ENCODE measurements at places on chromosomes 13 and 19.

GRCh38 chr13:72760189-72760588, 21.5 kb downstream of the DIS3 start:
- no peak for DNase-seq

- no peak for DNase-seq
Observed at GRCh38 chr19:7856679-7857663, 17.2 kb downstream of the PRR36 start.

- no peak for DNase-seq
Observed at GRCh38 chr13:39970177-39970846, 314.9 kb downstream of the COG6 start.

- DNase-seq = no peak
Observed at GRCh38 chr19:33878910-33879810, 82.5 kb downstream of the KCTD15 start.

- no peak for DNase-seq
Observed at GRCh38 chr19:1275976-1276627, 772 bp downstream of the FAM174C start.

DNA sequence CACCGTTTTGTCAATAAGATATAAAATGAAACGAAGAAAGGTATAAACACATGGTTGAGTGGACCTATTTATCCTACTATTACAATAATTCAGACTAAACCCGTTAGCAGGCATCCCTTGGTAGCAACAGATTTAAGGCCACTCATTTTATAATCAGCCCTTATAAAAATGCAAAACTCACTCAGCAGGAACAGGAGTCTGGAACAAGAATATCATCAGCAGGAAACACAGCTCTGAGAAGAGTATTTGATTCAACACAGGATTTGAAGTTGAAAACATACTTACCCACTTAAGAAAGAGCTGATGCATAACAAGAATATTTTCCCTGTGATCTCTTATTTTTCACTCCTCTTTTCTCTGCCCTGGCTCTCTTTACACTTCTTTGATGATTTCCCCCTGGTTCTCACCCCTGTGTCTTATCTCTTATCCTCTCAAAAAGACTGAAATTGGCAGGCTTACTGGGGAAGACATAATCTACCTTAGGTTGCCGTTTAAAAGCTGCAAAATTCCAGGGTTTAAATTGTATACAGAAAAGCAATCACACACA, 1722.7 kb downstream of the SLITRK5 start:
- no peak for DNase-seq

DNA sequence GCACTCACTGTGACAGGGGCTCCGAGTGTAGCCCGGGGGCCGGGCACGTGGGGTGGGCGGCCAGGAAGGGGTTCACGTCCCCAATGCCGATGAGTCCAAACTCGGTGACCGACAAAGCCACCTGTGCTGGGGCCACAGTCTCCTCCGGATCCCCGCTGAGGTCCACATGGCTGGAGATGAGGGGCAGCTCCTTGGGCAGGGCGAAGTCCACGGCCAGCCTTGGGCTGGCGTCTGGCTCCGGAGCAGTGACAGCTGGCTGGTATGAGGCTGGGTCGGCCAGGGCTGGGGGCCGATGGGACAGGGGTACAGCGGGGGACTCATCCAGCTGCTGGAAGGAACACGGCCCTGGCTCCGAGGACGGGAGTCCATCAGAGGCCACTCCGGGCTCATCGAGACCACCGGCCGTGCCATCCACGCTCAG, 15.9 kb upstream of the PLPP2 start:
- DNase-seq = no peak

- no peak for DNase-seq
Observed at GRCh38 chr13:104625201-104625600, 1559.0 kb upstream of the SLC10A2 start.

- DNase-seq = no peak
Observed at GRCh38 chr13:83153848-83154247, 728.4 kb downstream of the SLITRK1 start.

GRCh38 chr13:21025539-21025938, 35.8 kb downstream of the LATS2 start:
- no peak for DNase-seq

GRCh38 chr13:76982061-76982460, 9.8 kb upstream of the CLN5 start:
- DNase-seq = no peak

DNA sequence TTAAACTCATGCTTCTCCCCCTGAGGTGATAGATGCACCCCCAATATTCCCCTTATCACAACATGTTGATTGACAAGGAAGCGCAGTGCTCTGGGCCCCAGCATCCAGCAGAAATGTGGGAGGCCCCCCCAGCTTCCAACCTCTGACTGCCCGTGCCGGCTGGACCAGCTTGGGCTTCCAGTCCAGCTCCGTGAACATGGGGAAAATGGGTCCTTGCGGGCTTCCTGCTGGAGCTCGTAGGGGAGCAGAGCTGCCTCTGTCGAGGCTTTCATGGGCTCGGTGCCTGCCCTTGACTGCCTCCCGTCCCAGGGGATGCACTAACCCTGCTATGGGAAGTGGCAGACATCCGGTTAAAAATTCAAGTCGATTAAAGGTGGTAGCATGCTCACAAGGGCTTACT, 188.9 kb downstream of the COL4A1 start:
- no peak for DNase-seq

DNA sequence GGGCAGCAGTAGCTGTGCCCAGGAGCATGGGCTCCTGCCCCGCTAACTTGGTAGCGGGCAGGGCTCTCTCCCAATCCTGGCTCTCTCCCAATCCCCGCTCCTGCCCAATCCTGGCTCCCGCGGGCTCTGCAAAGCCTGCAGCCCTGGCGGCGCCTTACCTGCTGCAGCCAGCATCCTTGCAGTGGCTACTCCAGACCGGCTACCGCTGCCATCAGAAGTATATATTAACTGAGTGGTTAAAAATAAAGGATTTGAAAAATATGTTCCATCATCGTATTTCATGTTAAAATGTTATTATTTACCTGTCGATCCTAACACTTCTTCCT, 698.2 kb downstream of the SLITRK1 start:
- no peak for DNase-seq

GRCh38 chr13:46192412-46192811, 10.4 kb upstream of the LCP1 start:
- DNase-seq = no peak

GRCh38 chr13:30145709-30146367, 161.5 kb downstream of the KATNAL1 start:
- DNase-seq = peak; percentile 50

- no peak for DNase-seq
Observed at GRCh38 chr19:6223461-6224307, 56.1 kb downstream of the MLLT1 start.

DNA sequence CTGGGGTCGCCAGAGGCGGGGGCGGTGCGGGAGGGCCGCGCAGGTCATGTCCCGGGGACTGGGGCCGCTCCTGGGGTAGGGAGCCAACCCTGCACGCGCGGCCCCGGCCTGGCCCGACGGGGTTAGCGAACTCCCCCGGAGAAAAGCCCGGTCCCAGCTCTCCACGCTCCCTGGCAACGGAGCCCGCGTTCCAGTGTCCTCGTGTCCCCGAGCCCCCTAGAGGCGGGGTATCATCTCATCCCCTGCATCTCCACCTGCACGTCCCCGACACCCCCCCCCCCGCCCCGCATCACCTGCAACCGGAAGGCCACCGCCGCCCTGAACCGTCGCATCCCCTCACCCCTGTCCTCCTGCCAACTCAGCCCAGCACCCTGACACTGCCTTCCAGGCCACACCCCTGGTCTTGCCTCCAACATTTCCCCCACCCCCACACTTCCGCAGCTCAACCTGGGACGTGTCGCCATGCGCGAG, 2.7 kb downstream of the WDR88 start:
- peak; percentile 74 for DNase-seq

GRCh38 chr13:75426421-75426820, 55.5 kb downstream of the TBC1D4 start:
- no peak for DNase-seq

GRCh38 chr19:12513531-12514061, 29.0 kb upstream of the ZNF709 start:
- no peak for DNase-seq

GRCh38 chr13:46795321-46795720, 1.6 kb downstream of the ESD start:
- DNase-seq = no peak

DNA sequence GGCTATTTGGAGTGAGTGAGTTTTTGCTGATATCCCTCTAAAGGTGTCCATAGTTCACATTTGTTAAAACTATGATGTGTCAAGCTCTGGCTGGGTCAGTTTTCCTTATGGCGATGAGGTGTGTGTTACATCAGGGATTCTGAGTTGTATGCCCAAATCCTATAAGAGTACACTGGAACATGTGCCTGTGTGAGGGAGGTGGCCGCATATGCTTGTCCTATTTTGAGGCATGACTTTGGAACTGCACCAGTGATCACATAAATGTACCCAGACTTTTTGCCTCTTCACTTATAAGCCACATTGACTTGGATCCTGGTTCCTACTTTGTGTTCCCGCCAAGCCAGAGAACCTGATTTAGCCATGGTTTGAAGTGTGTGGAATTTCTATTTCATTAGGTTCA, 140.3 kb upstream of the RXFP2 start:
- DNase-seq = no peak

DNA sequence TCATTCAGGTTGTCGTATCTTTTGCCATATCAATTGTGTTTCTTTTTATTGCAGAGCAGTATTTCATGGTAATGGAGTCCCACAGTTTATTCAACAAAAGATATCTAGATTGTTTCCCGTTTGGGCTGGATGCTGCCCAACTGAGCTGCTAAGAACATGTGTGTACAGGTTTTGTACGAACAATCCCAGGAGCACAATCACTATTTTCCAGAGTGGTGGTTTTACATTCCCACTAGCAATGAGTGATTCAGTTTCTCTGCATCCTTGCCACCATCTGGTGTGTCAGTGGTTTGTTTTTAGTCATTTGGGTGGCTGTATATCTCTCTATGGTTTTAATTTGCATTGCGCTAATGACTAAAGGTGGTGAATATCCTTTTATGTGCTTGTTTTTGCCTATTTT, 52.7 kb upstream of the ZDHHC20 start:
- no peak for DNase-seq

- DNase-seq = no peak
Observed at GRCh38 chr13:113862931-113863523, 849 bp downstream of the GAS6 start.

- DNase-seq = no peak
Observed at GRCh38 chr13:99830931-99831330, 140.6 kb downstream of the ZIC5 start.

GRCh38 chr19:10006335-10006708, 4.0 kb downstream of the COL5A3 start:
- no peak for DNase-seq

GRCh38 chr19:12868540-12869112, 12.6 kb downstream of the DNASE2 start:
- DNase-seq = no peak

DNA sequence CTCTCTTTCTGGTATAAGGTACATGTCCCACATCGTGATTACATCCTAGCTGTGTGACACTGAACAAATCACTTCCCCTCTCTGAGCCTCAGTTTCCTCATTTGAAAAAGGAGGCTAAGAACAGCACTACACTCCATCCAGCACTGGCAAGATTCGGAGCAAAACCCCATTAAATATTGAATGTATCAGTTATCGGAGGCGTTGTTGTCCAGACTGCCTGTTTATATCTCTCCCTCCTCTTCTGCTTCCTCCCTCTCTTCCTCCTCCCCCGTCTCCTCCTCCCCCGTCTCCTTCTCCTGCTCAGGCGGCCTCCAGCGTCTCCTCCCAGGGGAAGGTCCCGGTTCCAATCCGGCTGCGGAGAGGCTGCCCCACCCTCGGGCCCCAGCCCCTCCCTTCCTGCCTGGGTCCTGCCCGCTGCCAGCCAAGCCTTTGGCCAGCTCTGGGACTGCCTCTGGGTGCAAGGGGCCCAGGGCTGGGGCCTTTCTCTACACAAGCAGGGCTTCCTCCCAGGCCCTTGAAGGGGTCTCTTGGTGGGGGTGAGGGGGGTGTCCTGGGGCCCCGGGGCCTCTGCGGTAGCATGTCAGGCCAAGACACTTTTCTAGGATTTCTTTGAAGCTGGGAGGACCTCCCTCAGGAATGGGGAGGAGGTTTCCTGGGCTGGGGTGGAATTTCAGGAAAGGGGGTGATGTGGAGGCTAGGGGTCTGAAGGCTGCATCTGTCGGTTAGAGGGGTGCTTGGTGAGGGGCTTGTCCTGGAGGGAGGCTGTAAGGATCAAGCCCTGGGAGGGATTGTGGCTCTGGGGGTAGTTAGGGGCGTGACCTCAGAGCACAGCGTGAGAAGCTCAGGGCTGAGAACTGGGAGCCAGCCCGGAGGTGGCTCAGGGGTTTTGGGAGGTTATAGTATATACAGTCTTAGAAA, 1.9 kb downstream of the RRAS start:
- DNase-seq = no peak

- no peak for DNase-seq
Observed at GRCh38 chr13:73571376-73571775, 512.6 kb downstream of the KLF5 start.

- no peak for DNase-seq
Observed at GRCh38 chr19:36009633-36010379, 1.2 kb upstream of the SYNE4 start.

GRCh38 chr13:110509971-110510786, 51.3 kb downstream of the RAB20 start:
- DNase-seq = no peak

DNA sequence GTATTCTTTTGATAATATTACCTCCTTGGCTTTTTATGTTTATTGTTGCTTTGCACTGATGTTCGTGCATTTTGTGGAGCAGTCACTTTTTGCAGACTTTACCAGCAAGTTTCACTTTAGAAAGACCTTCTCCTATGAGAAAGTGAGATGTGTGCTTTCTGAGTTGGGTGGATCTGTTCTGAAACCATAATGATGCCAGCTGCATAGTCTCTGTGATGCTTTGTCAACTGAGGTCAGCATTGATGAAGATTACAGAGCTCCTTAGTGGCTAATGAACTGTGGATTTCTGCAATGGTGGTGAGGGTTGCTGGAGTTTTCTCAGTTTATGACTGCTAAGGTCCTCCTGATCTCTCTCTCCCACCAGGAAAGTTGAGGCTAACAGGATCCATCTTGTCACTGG, 309.9 kb upstream of the SLITRK6 start:
- no peak for DNase-seq

GRCh38 chr13:114219392-114219791, 15.3 kb upstream of the CDC16 start:
- no peak for DNase-seq

GRCh38 chr13:80413611-80414010, 72.7 kb upstream of the SPRY2 start:
- no peak for DNase-seq

DNA sequence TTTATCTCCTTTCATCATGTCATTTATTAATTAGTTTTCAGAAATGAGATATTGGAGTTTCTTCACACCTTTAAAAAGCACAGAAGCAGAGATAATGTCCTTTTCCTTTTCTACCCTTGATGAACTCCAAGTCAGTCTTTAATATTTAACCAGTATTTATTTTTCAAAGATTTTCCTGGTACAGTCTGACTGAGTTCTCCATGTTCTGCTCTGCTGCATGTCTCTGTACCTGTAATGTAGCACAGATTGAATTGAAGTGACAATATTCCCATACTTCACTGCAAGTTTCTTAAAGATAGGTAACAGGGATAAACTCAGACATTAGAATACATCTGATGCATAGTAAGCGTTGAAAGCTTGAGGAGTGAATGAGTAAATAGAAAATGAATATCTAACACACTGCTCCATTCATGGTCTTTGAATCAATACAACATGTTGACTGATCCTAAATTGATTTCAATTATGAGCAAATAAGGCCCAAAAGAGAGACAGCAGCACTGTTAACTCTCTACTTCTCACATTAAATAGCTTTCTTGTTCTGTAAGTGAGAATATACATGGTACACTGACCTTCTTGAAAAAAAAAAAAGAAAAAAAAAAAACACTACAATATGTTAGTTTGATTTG, 1323.6 kb upstream of the PRR20A start:
- no peak for DNase-seq
